ENCODE measurements at places on chromosomes 3 and 15.

GRCh38 chr3:10466186-10466585 is 39.2 kb downstream of the ATP2B2 start:
- DNase-seq: no peak

DNA sequence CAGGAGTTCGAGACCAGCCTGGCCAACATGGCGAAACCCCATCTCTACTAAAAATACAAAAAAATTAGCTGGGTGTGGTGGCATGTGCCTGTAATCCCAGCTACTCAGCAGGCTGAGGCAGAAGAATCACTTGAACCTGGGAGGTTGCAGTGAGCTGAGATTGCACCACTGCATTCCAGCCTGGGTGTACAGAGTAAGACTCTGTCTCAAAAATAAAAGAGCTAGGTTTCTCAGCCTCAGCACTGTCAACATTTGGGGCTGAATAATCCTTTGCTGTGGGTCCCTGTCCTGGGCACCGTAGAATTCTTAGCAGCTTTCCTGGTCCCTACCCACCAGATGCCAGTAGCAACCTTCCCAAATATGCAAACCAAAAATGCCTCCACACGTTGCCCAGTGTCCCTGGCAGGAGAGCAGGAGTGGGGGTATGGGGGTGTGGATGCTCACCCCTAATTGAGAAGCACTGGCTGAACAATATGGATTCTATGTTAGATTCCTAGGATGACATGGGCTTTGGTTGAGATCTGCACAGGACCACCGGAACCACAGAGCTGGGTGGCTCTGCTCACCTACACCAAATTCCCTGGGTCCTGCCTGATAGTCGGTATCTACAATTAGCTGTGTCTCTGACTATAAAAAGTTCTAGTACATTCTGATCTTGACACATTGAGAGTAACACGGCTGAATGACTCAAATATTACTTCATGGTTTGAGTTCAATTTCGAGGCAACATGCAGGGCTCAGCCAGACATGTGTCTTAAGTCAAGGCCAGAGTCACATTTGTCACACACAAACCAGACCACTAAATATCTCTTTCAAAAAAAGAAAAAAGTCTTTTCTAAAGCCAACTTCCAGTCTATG is 577.0 kb upstream of the MDFIC2 start:
- no peak for DNase-seq

GRCh38 chr3:46722443-46722842 is 4.8 kb upstream of the PRSS50 start:
- DNase-seq: no peak

DNA sequence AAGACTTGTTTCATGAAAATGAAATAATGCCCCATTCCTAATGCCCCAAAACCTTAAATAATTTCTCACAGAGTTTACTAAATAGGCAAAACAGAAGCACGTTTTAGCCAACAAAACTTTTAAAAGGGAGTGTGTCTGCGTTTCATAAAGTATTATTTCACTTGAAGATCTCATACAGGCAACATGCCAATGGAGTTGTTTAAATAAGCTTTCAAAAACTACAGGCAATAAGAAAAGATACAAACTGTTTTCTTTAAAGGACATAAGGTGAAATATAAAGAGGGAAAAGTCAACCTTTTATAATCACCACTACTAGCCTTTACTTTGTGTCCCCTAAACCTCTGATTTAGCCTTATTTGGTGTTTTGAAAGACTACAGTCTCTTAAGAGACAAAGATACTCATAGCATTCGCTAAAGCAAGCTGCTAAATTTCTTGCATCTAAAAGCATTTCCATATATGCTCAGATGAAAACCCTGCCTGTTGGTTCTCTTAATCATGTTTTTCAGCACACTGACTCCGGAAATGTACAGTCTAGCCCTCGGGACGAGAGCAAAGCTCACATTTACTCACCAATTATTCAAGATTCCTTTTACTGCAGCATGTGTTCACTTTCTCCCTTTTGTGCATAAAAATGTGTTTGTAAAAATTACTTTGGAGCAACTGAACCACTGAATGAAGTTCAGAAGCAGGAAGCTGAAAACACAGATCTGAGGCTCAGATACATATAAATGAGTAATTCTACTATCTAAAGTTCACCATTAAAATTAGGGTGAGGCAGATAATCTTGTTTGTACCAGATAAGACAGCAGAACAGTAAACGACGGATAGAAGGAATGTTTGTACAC is 119.0 kb downstream of the GOLIM4 start:
- DNase-seq: no peak

GRCh38 chr3:24487325-24488262 is 7.1 kb downstream of the THRB start:
- no peak for DNase-seq

DNA sequence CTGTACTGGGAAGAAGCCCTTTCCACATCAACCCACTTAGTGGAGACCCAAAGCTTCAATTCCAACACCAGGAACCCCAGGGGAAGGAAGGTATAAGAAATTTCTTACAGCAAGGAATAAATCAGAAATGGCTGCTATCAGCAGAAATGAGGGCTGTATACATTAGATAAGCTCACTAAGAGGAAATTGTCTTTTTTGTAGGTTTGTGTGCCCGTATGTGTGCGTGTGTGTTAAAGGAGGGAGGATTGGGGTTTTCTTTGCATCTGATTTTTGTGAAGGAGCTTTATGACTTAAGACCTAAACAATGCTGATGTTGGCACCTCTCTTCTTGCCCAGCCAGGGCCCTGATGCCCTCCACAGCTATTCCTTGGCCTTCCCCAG is 18.6 kb downstream of the ARRDC4 start:
- DNase-seq: no peak

- peak; percentile 57 for DNase-seq
Observed at GRCh38 chr15:94080416-94080815, 150.9 kb upstream of the MCTP2 start.

GRCh38 chr3:24730173-24730572 is 235.5 kb upstream of the THRB start:
- DNase-seq: no peak

DNA sequence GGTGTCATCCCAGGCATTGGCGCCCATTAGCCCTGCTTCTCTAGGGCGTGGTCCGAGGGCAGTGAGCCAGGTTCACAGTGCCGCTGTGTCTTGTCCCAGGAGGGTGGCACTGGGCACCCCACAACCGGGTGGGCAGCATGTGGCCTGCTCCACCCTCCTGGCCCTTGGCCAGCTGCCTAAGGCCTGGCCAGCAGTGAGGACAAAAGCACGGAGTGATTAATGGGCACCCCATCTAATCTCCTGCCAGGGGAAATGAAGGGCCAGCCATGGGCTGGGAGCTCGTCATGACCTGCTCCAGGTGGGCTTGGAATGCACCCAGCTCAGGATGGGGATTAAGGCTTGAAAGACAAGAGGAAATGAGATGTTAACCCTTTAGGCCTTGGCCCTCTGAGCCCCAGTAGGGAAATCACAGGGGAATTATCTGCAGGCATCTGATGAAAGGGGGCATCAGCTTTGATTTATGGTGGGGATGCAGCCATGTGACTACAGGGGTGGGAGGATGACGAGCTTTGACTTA is 5.2 kb downstream of the THSD4 start:
- no peak for DNase-seq

GRCh38 chr15:26358708-26359107 is 414.2 kb downstream of the GABRB3 start:
- DNase-seq: no peak

GRCh38 chr3:180048840-180049239 is 12.1 kb upstream of the PEX5L start:
- DNase-seq: no peak

DNA sequence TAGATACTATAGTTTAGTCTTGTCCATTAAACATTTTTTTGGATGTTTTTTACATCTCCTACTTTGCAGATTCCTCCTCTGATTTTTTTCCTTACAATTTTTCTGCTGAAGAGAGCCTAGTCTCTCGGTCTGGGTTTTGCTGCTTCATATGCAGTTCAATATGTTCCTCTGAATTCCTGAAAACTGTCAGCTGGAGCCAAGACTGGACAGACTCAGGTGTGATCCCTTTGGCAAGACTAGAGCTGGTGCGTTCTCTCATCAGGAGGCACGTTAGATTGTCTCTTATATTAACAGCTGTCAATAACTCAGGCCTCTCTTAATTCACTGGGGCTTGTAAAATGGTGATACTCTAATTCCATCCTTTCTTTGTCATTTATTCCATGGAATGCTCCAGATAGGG is 13.4 kb upstream of the GHRL start:
- no peak for DNase-seq

DNA sequence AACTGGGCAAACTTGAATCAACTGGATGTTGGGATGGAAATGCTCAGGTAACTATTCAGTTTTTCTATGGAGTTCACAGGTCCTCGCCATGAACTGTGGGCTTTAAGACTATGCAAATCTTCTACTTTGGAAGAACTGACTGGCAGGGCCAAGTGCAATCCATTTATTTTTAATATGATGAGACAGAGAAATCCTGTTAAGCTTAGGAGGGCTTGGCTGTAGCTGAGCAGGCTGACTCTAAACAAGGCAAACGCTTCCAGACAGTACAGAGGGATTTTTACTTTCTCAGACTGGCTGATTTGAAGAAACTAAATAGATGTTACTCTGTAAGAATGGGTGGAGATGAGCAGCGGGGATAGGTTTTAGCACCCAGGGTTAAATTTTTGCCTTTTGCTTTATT is 194.2 kb upstream of the ICE2 start:
- no peak for DNase-seq

Data from H9 (cell line).